Astrocyte (in vitro differentiated cells and primary cell): ENCODE measurements at places on chromosomes 5 and 9. TPM values are rescaled to one million over a fixed set of nuclear protein-coding genes. Genes with fewer than 3 reads are reported as not detected.
A peak's percentile ranks its signal among the peaks of the same experiment; 100 is the strongest.

GRCh38 chr9:10957878-10958277 lies 345.1 kb upstream of the PTPRD start:
- DNase-seq = no peak

GRCh38 chr5:132265336-132266030 lies 8.0 kb downstream of the PDLIM4 start:
- peak; percentile 92 for DNase-seq

- no peak for DNase-seq
These were observed 215.4 kb upstream of the NFIL3 start for GRCh38 chr9:91639054-91639453.

Gene SAXO1
- 0.10 TPM in 1 of 2 replicates, not detected in the other for total RNA-seq

Gene FST
- total RNA-seq = 39.1 and 57.1 TPM in 2 replicates
